ENCODE measurements at places on chromosomes 12 and 14. TPM values are rescaled to one million over a fixed set of nuclear protein-coding genes. Genes with fewer than 3 reads are reported as not detected.

DNA sequence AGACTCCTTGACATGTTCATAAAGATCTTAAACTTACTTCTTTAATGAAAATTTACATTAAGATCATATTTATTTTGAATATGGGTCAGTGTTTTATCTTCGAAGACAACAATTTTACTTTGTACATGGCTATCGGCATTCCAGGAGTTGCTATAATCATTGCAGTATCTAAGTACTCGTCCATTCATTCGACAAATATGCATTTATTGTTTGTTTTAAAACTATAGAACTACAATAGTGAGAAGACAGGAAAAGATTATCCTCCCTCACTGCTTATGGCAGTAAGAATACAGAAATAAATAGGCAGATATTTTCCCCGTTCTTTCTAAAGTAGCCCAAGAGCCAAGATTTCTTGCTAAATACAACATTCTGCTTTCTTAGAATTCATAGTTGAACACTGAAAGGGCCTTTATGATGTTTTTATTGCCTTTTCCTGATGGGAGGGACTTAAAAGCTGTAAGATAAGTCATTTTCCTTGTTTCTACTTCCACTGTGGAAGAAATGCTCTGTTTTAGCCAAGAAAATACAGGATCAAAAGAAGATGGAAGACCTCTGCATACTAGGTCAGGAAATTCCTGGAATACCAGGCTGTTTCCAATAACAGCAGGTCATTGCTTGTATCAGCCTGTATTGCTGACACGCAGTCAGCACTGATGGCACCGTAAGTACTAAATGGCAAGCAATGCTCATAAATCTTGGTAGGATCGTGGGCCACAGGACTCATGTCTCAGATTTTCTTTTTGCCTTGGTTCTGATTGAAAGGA, 521.0 kb upstream of the ATP2B1 start:
- DNase-seq = peak; percentile 43

DNA sequence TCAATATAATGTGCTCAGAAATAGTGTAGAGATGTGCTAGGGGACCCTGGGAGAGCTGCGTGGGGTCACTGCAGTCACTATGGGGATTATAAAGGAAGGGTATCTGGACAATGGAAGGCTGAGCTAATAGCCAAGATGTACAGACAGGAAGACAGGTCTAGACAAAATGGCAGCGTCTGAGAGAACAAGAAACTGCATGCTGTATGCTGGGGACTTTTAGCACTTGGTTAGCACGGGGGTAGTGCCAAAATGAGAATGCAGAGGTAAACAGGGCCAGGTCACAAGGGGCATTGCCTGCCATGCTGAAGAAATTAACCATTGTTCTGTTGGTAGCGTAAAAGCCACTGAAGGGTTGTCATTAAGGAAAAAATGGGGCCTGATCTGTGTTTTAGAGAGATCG, 308.2 kb downstream of the EMP1 start:
- no peak for DNase-seq

- no peak for DNase-seq
Measured at GRCh38 chr12:114425031-114425626, 19.2 kb upstream of the TBX5 start.

GRCh38 chr12:123847019-123847418, 84.9 kb downstream of the DNAH10 start:
- no peak for DNase-seq

- DNase-seq = no peak
Measured at GRCh38 chr12:54352022-54352531, 12.2 kb downstream of the GPR84 start.

DNA sequence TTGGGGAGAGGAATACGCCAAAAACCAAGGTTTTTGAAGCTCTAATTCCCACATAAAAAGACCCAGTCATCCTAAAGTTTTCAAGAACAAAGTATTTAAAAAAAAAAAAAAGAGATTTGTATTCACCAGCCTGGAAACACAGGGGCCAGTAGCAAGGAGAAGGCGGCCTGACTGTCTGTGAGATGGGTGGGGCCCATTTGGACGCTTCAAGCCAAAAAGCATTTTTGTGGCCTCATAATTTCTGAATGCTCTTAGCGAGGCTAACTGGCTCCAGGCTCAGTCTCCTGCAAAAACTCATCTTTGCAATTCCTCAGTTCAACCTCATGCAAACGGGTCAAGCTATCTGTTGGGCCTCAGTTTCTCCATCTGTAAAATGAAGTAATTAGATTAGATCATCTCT, 514.1 kb downstream of the MED13L start:
- DNase-seq = no peak

- DNase-seq = no peak
Measured at GRCh38 chr12:107515446-107515958, 170.1 kb upstream of the PWP1 start.

DNA sequence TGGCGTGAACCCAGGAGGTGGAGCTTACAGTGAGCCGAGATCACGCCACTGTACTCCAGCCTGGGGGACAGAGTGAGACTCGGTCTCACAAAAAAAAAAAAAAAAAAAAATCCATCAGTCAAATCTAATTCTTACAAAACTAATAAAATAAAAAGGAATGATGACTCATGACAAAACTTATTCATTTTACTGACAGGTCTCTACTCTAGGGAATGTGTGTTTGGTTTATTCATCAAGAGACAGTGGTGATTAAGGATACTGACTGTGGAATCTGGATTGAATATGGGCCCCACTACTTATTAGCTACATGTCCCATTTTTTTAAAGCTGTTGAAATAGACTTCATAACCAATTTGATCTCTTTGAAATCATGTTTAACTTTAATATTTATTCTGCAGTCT, 29.3 kb upstream of the GAS2L3 start:
- no peak for DNase-seq

GRCh38 chr14:81416194-81416952, 16.2 kb upstream of the STON2 start:
- DNase-seq = no peak

GRCh38 chr12:44972746-44973421, 78.0 kb downstream of the DBX2 start:
- no peak for DNase-seq

GRCh38 chr14:72800848-72801370, 93.0 kb downstream of the DPF3 start:
- no peak for DNase-seq

The BMAL2 gene
- total RNA-seq = 31.8 TPM
